ENCODE measurements at places on chromosomes 4 and X.
A peak's percentile ranks its signal among the peaks of the same experiment; 100 is the strongest.

DNA sequence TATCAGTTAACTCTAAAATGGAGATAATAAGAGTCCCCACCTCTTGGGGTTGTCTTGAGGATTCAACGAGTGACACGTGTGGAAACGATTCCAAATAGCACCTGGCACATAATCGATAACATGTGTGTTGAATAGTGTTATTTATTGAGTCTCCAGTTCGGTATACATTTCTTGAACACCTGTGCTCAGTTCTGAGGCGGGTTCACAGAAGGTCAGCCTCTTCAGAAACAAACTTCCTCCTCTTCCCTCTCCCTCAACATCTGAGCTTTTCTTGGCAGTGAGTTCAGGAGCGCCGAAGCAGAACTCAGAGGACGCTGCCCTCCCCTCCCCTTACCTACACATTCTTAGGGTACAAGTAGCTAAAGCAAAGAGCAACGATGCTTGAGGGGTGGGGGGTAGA is 934 bp downstream of the PDHA1 start:
- DNase-seq = no peak

DNA sequence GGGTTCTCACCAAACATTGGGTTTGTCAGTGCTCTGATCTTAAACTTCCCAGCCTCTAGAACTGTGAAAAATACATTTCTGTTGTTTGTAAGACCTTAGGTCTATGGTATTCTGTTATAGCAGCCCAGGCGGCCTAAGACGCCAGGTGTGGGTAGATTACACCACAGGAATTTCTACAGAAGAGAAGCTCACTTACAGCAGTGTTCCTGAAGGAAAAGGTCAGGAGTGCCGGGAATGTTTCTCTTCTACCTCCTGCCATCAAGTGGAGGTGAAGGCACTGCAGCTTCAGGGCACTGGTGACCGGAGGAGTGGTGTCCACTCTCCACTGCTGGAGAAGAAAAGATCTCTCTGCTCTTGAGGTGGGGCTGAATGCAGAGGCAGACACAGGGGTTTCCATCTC is 45.7 kb downstream of the FHDC1 start:
- DNase-seq = no peak

DNA sequence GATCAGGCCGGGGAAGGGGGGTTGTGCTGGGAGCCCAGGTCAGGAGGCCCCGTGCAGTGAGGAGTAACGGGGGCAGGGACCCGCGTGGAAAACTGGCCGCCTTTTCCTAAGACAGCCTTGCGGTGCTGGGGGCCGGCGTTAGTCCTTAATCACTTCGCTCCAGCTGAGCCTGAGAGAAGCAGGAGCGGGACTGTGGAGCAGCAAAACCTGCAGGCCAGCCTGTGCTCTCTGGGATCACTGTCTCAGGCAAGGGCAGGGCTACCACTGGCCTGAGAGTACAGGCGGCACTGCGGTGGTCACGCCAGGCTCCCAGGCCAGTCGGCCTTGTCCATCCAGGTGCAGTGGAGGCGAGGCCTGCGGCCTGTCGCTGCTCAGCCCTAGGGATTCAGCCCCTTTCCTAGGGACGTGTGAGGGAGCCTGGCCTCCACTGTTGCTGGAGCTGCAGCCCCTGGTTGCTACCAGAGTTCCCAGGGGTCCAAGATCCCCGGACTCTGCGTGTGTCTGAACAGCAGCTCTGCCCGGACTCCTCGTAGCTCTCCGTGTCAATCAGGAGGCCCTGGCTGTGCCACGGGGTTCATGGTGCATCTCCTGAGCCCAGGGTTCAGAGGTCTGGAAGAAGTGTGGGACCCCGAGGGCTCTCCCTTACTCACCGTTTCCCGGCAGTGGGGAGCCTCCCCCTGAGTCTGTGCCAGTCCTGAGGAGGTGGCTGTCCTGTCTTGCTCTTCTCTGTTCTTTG is 2141.7 kb upstream of the TENM3 start:
- DNase-seq = no peak

DNA sequence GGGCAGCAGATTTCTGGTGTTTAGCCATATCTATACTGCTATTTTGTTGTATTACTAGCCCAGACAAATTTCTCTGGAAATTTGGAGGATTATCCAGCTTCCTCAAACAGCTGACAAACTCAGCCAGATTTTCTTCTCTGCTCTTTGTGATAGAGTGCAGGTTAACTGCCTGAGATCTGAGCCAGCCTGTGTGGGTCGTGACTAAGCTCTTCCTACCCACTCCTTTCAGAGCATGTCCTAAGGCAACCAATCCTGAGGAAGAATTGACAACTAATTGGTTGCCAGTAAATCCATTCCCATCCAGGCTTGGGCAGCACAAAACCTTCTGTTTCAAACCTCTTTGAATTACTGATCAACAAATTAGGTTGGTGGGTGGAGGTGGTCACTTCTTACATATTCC is 2.5 kb upstream of the GABRA2 start:
- no peak for DNase-seq

DNA sequence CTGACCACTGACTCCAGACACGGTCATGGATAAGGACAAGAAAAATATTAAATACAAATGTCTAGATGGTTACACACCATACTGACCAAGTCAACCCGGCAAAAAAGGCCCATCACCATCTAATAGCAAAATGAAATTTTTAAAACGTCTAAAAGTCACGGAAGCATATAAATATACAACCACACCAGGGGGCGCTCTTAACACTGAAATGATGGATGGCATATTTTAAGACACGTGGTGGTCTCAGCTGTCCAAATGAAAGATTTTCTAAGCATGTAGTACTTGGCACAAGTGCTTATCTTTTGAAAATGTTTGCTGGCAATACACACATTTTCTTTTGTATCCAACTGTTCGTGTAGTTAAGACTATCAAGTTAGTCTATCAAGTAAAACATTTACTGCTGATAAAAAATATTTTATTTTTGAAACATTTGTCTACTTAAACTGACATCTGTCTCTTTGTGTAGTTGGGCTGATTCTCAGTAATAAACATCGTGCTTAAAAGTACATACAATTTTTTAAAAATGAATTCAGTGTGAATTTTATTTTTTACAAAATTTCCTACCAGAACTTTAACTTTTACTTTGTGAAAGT is 64.6 kb downstream of the COX7B2 start:
- DNase-seq = no peak

DNA sequence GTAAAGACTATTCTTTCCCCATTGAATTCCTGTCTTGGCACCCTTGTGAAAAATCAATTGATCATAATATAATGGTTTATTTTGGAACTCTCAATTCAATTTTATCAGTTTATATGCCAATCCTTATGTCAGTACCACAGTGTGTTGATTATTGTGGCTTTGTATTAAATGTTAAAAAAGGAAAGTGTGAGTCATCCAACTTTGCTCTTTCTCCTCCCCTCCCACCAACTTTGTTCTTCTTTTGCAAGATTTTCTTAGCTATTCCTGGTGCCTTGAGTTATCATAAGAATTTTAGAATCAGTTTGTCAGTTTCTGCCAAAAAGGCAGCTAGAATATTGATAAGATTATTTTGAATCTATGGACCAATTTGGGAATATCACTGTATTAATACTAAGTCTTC is 11.2 kb upstream of the RNF175 start:
- no peak for DNase-seq

- no peak for DNase-seq
Observed at GRCh38 chr4:16023776-16024408, 59.9 kb downstream of the PROM1 start.

DNA sequence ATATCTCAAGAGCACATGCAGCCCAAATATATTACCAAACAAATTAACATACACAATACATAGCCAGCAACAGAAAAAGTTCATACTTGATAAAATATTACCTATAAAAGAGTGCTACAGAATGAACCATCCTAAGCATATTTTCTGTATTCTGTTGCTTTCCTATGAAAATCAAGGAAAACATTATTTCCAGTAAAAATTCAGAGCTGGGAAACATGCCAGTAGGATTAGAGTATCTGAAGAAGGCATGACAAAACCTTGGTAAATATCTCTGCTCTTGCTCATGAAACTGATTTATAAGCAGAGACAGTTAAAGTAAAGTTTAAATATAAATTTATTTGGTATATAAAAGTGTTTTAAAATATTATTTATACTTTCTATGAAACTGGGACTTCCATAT is 599.7 kb downstream of the ARAP2 start:
- no peak for DNase-seq

DNA sequence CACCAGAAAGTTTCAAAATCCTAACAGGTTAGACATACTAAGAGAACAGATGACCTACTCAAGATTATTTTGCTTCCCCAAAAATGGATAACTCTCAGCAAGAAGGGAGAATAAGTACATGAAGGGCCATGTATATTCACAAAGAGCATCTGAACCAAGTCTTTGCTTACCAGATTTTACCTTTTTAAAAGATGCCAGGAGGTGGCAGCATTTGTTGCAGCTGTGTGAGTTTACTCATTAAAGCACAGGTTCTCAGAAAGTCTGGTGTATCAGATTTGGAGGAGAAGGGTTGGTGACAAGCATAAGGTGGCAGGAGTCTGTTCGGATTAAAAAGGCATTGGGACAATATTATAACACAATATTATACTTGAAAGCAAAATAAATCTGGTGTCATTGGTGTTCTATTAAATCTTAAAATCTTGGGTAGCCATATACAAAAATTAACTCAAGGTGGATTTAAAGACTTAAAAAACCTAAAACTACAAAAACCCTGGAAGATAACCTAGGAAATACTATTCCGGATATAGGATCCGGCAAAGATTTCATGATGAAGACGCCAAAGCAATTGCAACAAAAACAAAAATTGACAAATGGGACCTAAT is 51.3 kb upstream of the NFKB1 start:
- DNase-seq = peak; percentile 18

DNA sequence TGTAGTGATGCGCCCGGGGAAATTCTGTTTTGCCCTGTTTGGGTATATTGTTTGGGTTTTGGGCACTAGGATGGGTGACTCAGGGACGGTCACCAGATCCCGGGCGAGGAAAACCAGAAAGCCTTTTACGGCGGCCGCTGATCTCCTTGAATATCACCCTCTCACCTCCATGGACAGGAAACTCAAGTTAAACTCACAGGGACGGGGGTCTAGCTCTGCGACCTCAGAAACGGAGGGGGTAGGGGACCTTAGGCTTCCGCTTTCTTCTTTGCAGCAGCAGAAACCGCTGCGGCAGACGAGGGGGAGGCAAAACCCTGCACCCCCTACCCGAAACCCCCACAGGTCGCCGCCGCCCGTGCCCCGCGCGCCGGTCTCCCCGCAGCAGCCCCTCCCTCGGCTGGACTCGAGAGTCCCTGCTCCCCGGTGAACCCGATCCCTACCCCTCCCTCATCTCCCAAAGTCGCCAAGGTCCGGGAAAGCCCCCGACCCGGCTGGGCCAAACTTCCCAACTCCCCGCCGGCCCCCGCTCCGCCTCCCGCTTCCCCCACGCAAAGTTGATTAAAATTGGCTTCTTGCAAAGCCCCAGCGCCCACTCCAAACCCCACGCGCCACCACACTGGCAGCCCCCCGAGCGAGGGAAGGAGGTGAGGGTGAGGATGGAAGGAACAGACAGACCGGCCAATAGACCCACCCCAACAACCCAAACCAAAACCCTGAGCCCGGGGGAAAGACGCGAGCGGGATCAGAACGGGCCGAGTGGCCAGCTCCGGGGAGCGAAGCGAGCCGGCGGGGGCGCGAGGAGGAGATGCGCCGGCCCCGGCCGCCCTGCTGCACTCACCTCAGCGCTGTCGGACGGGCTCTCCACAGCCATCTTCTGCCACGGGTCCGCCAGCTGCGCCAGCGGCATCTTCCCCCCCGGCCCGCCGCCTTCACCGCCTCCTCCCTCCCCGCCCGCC is 705 bp downstream of the RPS6KA3 start:
- no peak for DNase-seq

GRCh38 chr4:16472537-16472936 is 246.3 kb upstream of the TAPT1 start:
- no peak for DNase-seq

GRCh38 chrX:55695227-55696018 is 22.1 kb upstream of the RRAGB start:
- DNase-seq = no peak

DNA sequence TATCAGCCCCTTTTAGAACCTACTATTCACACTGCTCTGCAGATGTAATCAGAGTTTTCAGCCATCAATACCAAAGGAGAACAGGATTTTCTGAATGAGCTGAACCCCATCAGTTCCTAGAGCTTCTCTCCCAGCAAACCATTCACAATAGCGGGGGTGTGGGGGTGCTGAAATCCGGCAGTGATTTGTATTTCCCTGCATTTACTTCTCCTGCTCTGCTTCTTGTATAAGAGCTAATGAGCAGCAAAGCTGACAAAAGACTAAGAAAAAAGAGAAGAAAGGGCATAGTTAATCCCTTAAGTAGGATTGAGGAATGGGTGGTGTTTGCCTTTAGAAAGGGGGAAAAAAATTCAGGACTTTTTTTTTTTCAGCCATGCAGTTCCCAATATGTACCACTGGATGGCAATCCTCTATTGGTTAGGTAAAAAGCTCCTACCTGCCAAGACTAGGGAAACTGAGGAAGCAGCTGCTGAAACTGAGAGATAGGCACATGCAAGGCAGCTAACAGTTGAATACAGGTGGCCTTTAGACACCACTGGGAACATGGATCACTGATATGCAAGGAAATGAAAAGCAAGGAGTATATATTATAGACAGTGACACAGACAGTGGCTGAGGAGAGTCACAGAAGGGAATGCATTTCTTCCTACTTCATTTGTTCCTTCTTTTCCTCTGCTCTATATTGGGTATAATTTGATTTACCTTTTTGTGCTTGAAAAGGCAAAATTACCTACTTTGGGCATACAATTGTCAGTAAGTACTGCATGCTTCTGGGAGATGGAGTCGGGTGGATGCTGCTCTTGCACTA is 217.9 kb downstream of the HS6ST2 start:
- no peak for DNase-seq

- no peak for DNase-seq
Observed at GRCh38 chr4:7829652-7830580, 109.7 kb downstream of the AFAP1 start.

GRCh38 chr4:30586850-30587249 is 133.3 kb upstream of the PCDH7 start:
- no peak for DNase-seq

GRCh38 chr4:3196670-3197359 is 52.1 kb upstream of the MSANTD1 start:
- no peak for DNase-seq

- no peak for DNase-seq
Observed at GRCh38 chr4:127641524-127641923, 8.8 kb downstream of the INTU start.

- DNase-seq = no peak
Observed at GRCh38 chrX:66410806-66411205, 228.1 kb downstream of the EDA2R start.

DNA sequence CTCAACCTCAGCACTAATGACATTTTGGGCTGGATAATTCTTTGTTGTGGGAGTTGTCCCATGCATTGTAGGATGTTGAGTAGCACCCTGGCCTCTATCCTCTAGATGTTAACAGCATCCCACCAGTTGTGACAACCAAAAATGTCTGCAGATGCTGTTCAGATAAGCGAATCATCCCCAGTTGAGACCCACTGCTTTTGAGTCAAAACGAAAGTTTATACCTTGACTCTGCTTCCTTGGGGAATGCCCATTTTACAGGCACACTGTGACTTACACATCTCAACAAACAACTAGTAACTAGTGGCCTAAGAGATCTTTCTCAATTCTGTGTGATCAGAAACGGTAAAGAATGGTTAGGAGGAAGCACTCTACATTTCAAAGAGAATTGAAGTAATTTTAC is 37.0 kb downstream of the SEPSECS start:
- DNase-seq = no peak

- no peak for DNase-seq
Observed at GRCh38 chr4:124017185-124017785, 620.7 kb downstream of the SPRY1 start.

- DNase-seq = no peak
Observed at GRCh38 chr4:73705056-73705432, 35.3 kb upstream of the CXCL8 start.
